NCI-H526 (cell line): ENCODE measurements at places on chromosomes 5 and 9.

DNA sequence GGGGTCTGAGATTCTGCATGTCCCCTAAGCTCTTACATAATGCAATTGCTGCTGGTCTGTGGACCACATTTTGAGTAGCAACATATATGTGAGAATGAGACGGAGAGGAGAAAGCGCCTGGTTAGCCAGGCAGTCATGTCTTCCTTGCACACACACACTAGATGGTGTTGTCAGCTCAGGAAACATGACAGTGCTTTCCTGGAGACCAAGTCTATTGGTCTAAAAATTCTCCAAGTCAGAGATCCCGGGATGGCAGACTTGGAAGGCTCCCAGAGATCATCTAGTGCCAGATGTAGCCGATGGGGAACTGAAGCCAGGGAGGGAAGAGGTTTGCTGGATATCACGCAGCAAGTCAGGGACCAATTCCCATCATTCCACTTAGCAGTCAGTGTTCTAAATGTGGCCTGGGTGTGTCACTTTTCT is 53.4 kb downstream of the GALNT12 start:
- peak; percentile 44 for DNase-seq

- no peak for DNase-seq
These were observed 1.8 kb upstream of the RHOBTB3 start for GRCh38 chr5:95729115-95730010.

- no peak for DNase-seq
These were observed 49.7 kb downstream of the NKD2 start for GRCh38 chr5:1058083-1058945.

- DNase-seq: no peak
These were observed 1.8 kb upstream of the RNF44 start for GRCh38 chr5:176538989-176539384.

DNA sequence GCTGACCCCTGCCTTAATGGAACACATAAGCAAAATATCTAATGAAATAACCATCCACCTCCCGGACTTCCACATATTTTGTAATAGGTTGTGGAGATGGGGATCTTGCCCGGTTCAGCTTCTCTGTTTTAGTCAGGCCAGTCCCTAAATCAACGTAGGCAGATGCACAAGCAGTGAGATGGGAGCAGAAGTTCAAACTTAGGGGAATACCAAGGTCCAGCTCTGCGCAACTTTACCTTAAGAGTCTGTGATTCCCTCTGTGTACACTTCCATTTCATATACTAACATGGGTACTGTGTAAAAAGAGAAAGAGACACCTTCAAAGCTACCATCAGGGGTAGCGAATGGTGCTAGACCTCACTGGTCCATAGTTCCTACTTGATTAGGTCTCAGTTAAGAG is 110.9 kb downstream of the NTRK2 start:
- DNase-seq: no peak

- no peak for DNase-seq
These were observed 23.4 kb downstream of the SARDH start for GRCh38 chr9:133714606-133715294.

- DNase-seq: no peak
These were observed 115.2 kb downstream of the ADAMTS2 start for GRCh38 chr5:179230061-179230461.

DNA sequence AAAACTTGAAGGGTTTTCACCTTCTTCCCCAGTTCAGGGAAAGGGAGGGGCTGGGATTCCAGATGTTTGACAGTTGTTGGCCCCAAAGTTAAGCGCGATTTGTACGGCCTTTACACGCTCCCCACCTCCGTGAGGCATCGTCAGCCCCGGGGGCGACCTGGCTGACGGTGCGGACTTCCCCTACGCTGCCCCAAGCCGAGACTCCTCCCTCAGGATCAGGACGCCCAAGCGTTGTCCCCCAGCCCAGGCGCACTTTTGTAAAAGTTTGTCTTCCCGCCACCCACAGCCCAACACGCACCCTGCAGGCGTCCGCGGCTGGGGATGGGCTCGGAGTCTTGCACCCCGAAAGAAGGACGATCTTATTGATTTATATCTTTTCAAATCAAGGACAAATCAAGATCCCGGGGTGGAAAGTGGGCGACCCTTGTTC is 713 bp downstream of the MOB3B start:
- peak; percentile 48 for DNase-seq

DNA sequence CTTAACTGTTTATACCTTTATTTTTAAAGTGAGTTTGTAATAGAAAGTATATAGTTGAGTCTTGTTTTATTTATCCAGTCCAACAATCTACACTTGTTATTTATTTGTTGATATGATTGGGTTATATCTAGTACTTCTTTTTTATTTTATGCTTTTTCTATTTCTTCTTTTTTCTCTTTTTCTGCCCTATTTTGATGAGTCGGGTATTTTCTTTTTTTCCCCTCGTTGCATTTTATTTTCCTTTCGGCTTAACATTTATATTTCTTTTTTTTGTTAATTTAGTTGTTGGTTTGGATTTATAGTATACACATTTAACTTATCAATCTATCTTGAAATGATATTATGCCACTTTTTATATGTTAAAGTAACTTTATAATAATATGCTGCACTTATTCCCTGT is 111.7 kb upstream of the IZUMO3 start:
- DNase-seq: no peak
